ENCODE measurements at places on chromosomes 4 and X.

GRCh38 chr4:139171876-139172691 lies 4.9 kb downstream of the ELF2 start:
- no peaks in the 10 kb centered on the region for H3K27me3 ChIP-seq
- peak overlapping the region; percentile 61 for H3K27ac ChIP-seq
- H3K4me1 ChIP-seq: peaks cover 6% of the 10 kb centered on the region
- H3K36me3 ChIP-seq: peaks cover 2% of the 10 kb centered on the region
- H3K4me3 ChIP-seq: no peak overlapping the region
- DNase-seq: peak; percentile 61

DNA sequence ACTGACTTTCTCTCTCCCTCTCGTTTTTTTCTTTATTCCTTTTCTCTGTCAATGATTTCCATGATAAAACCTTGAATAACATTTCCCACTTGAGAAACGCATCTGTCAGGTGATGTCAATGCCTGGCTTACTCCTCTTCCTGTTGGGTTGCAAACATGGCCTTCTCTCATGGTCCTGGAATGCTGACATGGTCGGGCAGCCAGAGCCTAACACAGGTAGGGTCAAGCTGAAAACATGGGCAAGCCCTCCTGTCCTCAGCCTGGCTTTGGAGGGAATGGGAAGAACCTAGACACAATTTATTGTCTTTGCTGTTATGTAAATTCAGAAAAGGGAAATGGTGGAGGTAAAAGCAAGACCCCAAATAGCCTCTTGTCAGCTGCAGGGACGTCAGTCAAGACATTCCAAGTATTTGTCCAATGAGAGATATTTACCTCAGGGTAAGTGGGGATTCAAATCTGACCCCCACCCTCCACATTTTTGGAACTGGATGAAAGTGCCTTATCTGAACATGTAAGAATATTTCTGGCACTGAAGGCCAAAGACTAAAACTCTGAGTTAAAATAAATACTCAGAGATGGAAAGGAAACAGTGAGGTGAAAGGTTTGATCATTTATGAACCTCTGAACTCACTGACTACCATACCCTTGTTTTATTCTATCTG lies 473.8 kb downstream of the SPRY1 start:
- no peak overlapping the region for H3K4me3 ChIP-seq
- H3K4me1 ChIP-seq: no peaks in the 10 kb centered on the region
- DNase-seq: no peak
- H3K36me3 ChIP-seq: no peaks in the 10 kb centered on the region
- H3K27ac ChIP-seq: no peak overlapping the region

- no peak overlapping the region for H3K27ac ChIP-seq
- H3K27me3 ChIP-seq: no peaks in the 10 kb centered on the region
- no peaks in the 10 kb centered on the region for H3K36me3 ChIP-seq
- no peak for DNase-seq
- H3K4me3 ChIP-seq: no peak overlapping the region
- no peaks in the 10 kb centered on the region for H3K4me1 ChIP-seq
Observed at GRCh38 chr4:151797131-151797530, 36.3 kb upstream of the GATB start.

DNA sequence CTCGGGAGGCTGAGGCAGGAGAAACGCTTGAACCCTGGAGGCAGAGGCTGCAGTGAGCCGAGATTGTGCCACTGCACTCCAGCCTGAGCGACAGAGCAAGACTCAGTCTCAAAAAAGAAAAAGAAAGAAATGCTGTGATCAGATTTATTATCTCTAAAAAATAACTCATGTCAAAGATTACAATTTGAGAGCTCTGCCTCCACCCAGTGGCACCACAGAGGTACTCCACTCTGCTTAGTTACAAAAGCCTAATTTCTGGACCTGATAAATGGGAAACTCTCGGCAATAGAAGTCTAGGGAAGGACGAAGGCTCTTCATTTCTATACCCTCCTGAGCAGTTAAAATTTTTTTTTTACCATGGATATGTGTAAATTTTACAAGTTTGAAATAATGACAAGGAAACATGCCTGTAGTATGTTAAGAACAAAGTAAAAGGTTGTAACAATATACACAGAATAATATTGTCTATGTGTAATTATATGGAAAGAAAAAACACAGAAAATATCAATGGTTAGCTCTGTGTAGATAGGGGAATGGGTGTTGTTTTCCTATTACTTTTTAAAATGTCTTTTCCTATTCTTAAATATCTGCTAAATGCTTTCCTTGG lies 149.8 kb downstream of the STIM2 start:
- DNase-seq: peak; percentile 64
- H3K36me3 ChIP-seq: peaks cover 10% of the 10 kb centered on the region
- H3K4me1 ChIP-seq: no peaks in the 10 kb centered on the region
- H3K4me3 ChIP-seq: no peak overlapping the region
- no peaks in the 10 kb centered on the region for H3K27me3 ChIP-seq
- no peak overlapping the region for H3K27ac ChIP-seq

GRCh38 chr4:122903766-122904288 lies 18.6 kb downstream of the NUDT6 start:
- H3K36me3 ChIP-seq: no peaks in the 10 kb centered on the region
- no peak overlapping the region for H3K4me3 ChIP-seq

GRCh38 chr4:110195561-110196205 lies 2.7 kb downstream of the ELOVL6 start:
- peaks cover 30% of the 10 kb centered on the region for H3K4me1 ChIP-seq
- H3K4me3 ChIP-seq: peak overlapping the region; percentile 76
- H3K27ac ChIP-seq: peak overlapping the region; percentile 98
- no peaks in the 10 kb centered on the region for H3K27me3 ChIP-seq

DNA sequence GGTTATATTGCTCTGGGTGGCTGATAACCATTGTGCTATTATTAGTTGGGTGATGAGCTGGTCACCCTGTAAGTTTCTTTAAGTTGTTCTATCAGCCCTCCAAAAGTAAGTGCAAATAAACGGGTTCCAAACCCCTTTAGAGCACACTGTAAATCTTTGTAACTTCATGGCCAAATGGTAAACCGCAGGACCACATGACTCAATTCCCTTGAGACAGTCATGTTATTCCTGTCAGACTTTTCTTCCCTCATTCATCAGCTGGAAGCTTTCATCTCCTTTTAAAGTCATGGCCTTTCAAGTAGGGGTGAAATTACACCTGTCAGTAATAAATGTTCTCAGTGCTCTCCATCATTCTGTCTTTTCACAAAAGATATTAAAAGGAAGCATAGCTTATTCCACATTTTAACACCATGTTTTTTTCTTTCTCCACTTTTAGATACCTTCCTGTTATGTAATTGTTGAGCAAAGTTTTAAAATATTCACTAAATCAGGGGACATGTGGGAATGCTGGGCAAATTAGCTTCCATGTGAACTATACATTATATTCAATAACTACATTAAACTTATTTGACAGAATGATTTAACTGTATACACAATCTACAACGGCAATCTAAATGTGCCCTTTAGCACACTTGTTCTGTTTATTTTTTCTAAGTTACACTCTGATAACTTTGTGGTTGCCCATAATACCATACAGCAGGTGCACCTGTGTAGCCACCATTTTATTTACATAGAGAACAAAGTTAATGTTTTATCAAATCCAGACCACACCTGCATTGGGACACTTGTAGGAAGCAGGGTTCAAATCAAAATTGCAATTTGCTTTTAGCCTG lies 275.5 kb downstream of the CFAP299 start:
- no peaks in the 10 kb centered on the region for H3K4me1 ChIP-seq
- H3K27ac ChIP-seq: no peak overlapping the region

All from K562 (cell line).